Prostate gland (tissue), 2 donors: ENCODE measurements at places on chromosomes 2 and 18.

GRCh38 chr2:9984217-9984739 lies 32.8 kb downstream of the GRHL1 start:
- DNase-seq: no peak

- no peak for DNase-seq
Observed at GRCh38 chr18:10475654-10476291, 21.3 kb downstream of the APCDD1 start.

GRCh38 chr2:23553561-23553960 lies 168.6 kb downstream of the KLHL29 start:
- no peak for DNase-seq

DNA sequence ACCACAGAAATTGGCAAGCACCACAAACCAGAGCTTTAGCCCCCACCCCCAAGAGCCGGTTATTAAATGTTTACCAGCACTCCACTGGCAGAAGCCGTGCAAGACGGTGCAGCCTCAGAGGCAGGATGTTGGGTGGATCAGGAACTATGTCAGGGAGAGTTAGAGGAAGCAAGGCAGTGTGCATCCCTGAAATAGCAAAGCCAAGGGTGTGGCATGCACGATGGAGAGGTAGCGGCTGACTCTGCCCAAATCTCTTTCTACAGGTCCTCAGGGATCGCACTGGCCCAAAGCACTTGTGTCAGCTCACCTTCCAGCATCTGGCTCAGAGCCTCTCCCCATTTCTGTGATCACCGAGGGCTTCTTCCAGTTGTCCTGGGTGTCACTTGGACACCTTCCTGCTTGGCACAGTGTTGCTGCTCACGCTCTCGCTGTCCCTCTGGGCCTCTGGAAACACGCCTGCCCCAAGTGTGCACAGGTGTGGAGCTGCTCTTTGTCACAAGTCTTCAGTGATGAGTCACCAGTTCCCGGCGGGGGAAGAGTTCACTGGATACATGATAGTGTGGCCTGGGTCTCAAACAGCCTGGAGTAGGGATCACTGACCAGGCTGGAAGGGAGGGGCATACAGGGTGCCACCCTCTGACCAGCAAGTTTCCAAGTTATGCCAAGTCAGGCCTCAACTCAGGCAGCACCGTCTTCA lies 17.3 kb upstream of the B3GNT7 start:
- DNase-seq: no peak

- DNase-seq: no peak
Observed at GRCh38 chr18:2970344-2970743, 42.6 kb downstream of the LPIN2 start.

DNA sequence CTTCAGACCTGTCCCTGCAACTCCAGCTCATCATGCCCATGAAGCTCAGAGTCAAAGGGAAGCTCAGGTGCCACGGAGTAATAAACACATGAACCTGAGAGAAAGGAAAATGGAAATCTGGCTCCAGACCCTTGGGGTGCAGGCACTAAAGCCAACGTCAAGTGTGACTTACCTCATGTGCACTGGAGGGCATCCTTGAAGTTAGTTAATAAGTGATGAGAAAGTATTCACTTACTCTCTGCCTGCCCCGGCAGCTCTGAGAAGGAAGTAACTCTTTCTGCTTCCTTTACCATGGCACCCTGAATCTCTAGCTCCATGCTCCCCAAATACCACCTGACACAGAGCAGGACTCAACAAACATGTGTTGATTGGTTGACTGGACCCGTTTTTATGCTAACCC lies 21.4 kb upstream of the AGAP1 start:
- DNase-seq: no peak

- DNase-seq: no peak
Observed at GRCh38 chr2:228590681-228591080, 409.2 kb upstream of the SPHKAP start.

GRCh38 chr18:6487968-6488367 lies 73.3 kb upstream of the L3MBTL4 start:
- no peak for DNase-seq

- no peak for DNase-seq
Observed at GRCh38 chr2:72084584-72084976, 63.1 kb downstream of the CYP26B1 start.

DNA sequence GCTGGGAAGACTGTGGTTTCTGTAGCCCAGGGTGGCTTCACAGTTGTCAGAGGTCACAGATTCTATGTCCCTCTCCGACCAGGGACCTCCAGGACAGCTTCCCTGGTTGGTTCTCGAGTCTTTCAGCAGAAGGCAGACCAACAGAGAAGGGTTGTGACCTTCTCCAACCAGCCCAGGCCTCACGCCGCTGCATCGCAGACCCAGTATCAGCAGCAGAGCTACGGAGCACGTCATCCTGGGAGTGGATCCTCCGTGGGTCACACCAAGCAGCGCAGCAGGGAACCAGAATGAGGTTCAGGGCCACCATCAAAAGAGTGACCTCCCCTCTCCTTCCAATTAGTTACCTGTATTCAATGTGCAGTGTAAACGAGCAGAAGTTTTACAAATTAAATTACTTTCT lies 49.3 kb downstream of the ST3GAL5 start:
- DNase-seq: no peak

- DNase-seq: no peak
Observed at GRCh38 chr2:236209535-236209934, 41.3 kb upstream of the GBX2 start.

DNA sequence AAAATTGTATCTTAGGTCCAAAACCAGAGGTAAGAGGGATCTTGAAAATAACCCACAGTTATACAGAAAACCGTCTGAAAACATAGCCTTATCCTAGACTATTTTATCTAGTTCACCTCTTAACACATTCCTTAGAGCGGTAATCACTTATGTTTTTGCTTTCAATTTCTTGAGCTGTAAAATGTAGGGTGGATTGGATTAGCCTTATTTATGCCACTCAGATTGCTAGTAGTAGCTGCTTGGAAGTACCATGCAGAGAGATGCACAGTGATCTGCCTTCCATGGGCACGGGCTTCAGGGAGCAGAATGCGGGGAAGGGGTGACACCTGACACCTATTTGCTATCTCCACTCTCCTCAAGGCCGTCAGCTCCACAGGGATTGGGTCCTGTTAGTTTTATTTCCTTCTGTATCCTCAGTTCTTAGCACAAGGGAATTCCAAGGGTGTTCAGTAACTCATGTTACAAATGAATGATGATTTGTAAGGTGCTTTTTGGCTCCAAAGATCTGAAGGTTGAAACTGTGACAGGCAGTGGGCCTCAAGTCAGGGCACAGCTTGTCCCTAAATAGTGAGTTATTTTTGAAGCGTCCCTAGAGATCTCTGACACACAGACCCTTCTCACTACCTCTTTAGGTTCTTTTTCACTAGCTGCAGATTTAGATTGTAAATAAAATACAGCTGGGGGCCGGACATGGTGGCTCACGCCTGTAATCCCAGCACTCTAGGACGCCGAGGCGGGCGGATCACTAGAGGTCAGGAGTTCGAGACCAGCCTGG lies 64.0 kb upstream of the PMAIP1 start:
- DNase-seq: no peak

GRCh38 chr2:12712881-12713280 lies 3.9 kb upstream of the TRIB2 start:
- no peak for DNase-seq

DNA sequence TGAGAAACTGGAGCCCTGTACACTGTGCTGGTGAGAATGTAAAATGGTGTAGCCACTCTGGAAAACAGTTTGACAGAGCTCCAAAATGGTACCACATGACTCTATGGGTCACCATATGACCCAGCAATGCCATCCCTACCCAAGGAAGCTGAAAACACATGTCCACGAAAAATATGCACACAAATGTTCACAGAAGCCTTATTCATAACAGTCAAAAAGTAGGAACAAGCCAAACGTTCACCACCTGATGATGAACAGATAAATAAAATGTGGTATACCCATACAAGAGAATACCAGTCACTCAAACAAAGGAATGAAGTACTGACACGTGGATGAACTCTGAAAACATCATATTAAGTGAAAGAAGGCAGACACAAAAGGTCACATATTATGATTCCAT lies 4.6 kb downstream of the AFG3L2 start:
- no peak for DNase-seq

GRCh38 chr2:6113786-6114185 lies 421.6 kb downstream of the SOX11 start:
- no peak for DNase-seq

GRCh38 chr2:184681642-184682321 lies 83.5 kb downstream of the ZNF804A start:
- DNase-seq: no peak

- DNase-seq: peak; percentile 12
Observed at GRCh38 chr18:59357928-59358327, 1.1 kb downstream of the LMAN1 start.
